Activated CD4-positive, alpha-beta T cell treated with anti-CD3 and anti-CD28 coated beads, Interleukin-2, amount 10 ng/mL, durations not matched to agents 7 days and 5 days (primary cell): ENCODE measurements at places on chromosomes 11 and 22. TPM values are rescaled to one million over a fixed set of nuclear protein-coding genes. Genes with fewer than 3 reads are reported as not detected.

The MRPL40 gene
- 19.9 TPM for total RNA-seq

DNA sequence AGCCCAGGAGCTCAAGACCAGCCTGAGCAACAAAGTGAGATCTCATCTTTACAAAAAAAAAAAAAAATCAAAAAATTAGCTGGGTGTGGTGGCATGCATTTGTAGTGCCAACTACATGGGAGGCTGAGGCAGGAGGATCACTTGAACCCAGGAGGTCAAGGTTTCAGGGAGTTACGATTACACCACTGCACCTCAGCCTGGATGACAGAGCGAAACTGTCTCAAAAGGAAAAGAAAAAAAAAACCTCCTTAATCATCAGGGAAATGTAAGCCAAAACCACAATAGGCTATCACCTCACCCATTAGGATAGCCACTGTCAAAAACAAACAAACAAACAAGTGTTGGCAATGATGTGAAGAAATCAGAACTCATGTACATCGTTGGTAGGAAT is 13.4 kb downstream of the DGCR2 start:
- peak overlapping the region; percentile 93 for H3K27ac ChIP-seq
- peaks cover 63% of the 10 kb centered on the region for H3K4me1 ChIP-seq

The PHOX2A gene
- total RNA-seq = not detected

The ACTN3 gene
- not detected for total RNA-seq

DNA sequence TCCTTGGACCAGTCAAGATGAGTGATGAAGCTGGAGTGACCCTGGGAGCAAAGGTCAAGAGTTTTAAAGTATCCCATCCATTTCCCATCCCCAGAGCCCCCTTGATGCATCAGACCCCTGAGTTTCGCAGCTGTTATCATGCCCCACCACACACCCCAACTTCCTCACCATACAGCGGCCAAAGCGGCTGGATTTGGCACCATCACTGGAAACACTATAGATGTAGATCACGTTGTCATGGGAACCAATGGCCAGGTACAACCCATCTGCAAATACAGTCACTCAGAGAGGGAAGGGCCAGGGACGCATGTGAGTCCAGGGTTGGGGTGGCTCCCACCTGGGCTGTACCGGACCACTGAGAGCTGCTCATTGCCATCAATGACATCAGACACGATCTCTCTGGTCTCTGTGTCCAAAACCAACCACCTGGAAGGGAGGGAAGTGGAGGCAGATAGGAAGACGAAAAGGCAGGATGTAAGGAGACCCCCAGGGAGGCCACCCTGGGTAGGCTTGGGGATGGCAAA is 2.2 kb upstream of the MTA2 start:
- H3K36me3 ChIP-seq = peaks cover 66% of the 10 kb centered on the region
- peak overlapping the region; percentile 81 for H3K27ac ChIP-seq
- no peaks in the 10 kb centered on the region for H3K27me3 ChIP-seq
- H3K4me1 ChIP-seq = peaks cover 49% of the 10 kb centered on the region

The TRIM49B gene
- not detected for total RNA-seq

DNA sequence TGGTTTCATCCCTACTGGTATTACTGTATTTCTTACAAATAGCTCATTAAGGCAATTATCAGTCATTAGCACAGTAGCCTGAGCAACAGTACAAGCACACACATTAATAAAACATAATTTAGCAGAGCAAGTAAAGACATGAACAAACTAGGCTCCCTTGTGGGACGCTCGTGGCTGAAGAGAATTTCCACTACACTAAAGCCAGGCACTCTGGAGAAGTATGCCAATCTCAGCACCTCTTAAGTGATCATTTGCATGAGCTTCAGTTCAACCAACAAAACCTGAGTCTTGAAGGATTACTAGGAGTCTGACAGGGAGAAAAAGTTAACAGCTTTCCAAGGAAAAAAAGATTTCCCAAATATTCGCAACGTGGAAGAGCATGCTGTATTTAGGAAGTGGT is 109.1 kb downstream of the LARGE1 start:
- H3K36me3 ChIP-seq = no peaks in the 10 kb centered on the region
- no peak overlapping the region for H3K4me3 ChIP-seq
- H3K27me3 ChIP-seq = no peaks in the 10 kb centered on the region
- no peak overlapping the region for H3K27ac ChIP-seq

DNA sequence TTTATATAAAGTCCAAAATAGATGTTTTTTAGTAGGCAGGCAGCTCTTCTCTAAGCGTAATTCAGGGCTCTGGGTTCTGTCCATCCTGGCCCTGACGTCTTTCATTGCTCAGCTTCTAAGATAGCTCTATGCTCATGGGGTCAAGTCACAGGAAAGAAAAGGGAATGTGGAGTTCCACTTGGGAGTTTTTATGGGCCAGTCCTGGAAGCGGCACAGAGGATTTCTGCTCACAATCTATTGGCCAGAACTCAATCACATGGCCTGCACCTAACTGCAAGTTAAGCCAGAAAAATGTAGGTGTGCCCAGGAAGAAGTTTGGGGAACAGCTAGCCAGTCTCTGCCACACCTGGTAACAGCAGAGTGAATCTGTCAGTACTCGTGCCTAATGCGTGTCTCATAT is 7.4 kb upstream of the ZBTB16 start:
- H3K27ac ChIP-seq = no peak overlapping the region
- no peak for DNase-seq
- H3K4me1 ChIP-seq = no peaks in the 10 kb centered on the region
- H3K4me3 ChIP-seq = no peak overlapping the region
- H3K36me3 ChIP-seq = no peaks in the 10 kb centered on the region
- H3K27me3 ChIP-seq = peaks cover 40% of the 10 kb centered on the region

GRCh38 chr11:117410238-117410637 is 82.6 kb downstream of the CEP164 start:
- H3K4me1 ChIP-seq = no peaks in the 10 kb centered on the region
- H3K27ac ChIP-seq = no peak overlapping the region
- peaks cover 32% of the 10 kb centered on the region for H3K36me3 ChIP-seq
- DNase-seq = no peak

The OSBPL5 gene
- total RNA-seq = 12.0 TPM

The COA4 gene
- 54.4 TPM for total RNA-seq

- H3K4me1 ChIP-seq = peaks cover 1% of the 10 kb centered on the region
- H3K27me3 ChIP-seq = no peaks in the 10 kb centered on the region
- H3K4me3 ChIP-seq = no peak overlapping the region
- H3K27ac ChIP-seq = no peak overlapping the region
Measured at GRCh38 chr11:95867105-95867504, 56.8 kb downstream of the MTMR2 start.

DNA sequence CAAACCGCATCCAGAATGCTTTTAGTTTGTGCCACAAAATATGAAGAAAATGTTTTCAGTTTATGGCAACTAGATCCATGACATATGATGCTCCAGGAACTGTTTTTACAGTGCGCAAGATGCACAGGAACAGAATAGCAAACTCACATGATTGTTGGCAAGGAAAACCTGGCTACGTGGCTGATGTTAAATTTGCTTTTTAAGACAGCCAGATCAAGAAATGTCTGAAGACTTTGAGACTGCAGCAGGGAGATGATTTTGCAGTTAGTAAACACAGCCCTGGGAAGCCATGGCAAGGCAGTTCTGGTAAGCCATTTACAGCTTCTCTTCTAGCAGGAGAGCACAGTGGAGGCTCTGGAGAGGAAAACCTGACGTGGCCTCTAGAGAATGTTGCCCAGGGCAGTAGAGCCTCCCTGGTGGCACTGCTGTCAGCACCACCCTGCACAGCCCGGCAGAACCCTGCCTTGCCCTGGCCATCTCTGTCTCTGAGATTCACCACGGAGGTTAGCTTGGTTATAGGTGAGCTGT is 69.8 kb upstream of the TNRC6B start:
- H3K4me1 ChIP-seq = peaks cover 62% of the 10 kb centered on the region
- DNase-seq = peak; percentile 16
- H3K4me3 ChIP-seq = peak overlapping the region; percentile 76
- peaks cover 20% of the 10 kb centered on the region for H3K36me3 ChIP-seq

The LIN7C gene
- total RNA-seq = 24.5 TPM

The RIMBP3C gene
- total RNA-seq = 0.92 TPM

DNA sequence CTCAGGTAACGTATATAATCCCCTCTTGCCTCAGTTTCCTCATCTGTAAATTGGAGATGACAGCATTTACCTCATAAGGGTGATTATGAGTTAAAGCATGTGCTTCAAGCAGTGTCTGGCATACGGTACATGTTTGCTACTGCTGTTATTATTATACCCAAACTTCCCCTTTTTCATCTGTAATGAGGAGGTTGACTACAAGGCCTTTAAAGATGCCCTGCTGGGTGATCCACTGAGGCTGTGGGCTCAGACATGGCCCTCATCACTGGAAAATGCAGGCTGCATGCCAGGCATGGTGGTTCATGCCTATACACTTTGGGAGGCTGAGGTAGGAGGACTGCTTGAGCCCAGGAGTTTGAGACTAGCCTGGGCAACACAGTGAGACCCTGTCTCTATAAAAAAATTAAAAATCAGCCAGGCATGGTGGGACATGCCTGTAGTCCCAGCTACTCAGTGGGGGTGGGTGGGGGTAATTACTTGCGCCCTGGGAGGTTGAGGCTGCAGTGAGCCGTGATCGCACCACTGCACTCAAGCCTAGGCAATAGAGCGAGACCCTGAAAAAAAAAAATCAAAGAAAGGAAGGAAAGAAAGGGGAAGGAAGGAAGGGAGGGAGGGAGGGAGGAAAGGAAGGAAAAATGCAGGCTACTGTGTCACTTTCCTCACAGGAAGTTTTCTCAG is 4.3 kb downstream of the PIK3IP1 start:
- peak overlapping the region; percentile 99 for H3K27ac ChIP-seq
- no peaks in the 10 kb centered on the region for H3K27me3 ChIP-seq
- no peak for DNase-seq
- peaks cover 74% of the 10 kb centered on the region for H3K4me1 ChIP-seq

- H3K4me3 ChIP-seq = no peak overlapping the region
- H3K27me3 ChIP-seq = no peaks in the 10 kb centered on the region
- no peak for DNase-seq
- no peak overlapping the region for H3K27ac ChIP-seq
- H3K4me1 ChIP-seq = no peaks in the 10 kb centered on the region
Measured at GRCh38 chr22:34017205-34017604, 96.9 kb upstream of the LARGE1 start.

The UBTFL1 gene
- not detected for total RNA-seq

- no peaks in the 10 kb centered on the region for H3K4me1 ChIP-seq
- H3K4me3 ChIP-seq = no peak overlapping the region
- DNase-seq = no peak
- no peaks in the 10 kb centered on the region for H3K27me3 ChIP-seq
- H3K27ac ChIP-seq = no peak overlapping the region
Measured at GRCh38 chr11:70376621-70377020, 21.7 kb upstream of the CTTN start.

GRCh38 chr11:112778091-112778876 is 182.9 kb upstream of the NCAM1 start:
- no peaks in the 10 kb centered on the region for H3K36me3 ChIP-seq
- H3K27ac ChIP-seq = no peak overlapping the region
- H3K4me3 ChIP-seq = no peak overlapping the region
- DNase-seq = no peak
- H3K4me1 ChIP-seq = no peaks in the 10 kb centered on the region

- no peak overlapping the region for H3K27ac ChIP-seq
- H3K4me1 ChIP-seq = no peaks in the 10 kb centered on the region
- H3K27me3 ChIP-seq = no peaks in the 10 kb centered on the region
- DNase-seq = no peak
- H3K4me3 ChIP-seq = no peak overlapping the region
Measured at GRCh38 chr11:17593466-17594245, 46.6 kb downstream of the OTOG start.

DNA sequence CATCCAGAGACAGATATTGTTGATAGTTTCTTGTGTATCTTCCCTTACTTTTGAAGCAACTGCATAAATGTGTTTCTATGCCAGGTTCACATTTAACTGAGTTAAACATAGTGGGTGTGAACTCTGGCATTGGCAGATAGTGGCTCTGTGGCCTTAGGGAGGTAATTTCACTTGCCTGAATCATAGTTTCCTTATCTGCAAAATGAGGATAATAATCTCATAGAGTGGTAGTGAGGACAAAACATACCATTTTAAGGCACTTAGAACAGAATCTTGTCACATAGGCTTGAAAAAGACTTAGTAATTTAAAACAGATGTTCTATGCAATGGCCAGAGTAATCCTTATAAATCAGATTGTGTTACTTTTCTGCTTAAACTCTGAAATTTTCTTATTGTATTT is 56.4 kb upstream of the SYN3 start:
- no peaks in the 10 kb centered on the region for H3K27me3 ChIP-seq
- H3K27ac ChIP-seq = no peak overlapping the region
- H3K36me3 ChIP-seq = no peaks in the 10 kb centered on the region
- peaks cover 5% of the 10 kb centered on the region for H3K4me1 ChIP-seq
- no peak for DNase-seq

GRCh38 chr11:17014321-17014832 is at the start of gene PLEKHA7:
TSS of gene PLEKHA7 (minus strand) at chr11:17014414. CDS start at chr11:17014401, 13 bp downstream.
- H3K36me3 ChIP-seq = no peaks in the 10 kb centered on the region
- peak within 1 kb of the TSS; percentile 32 for H3K27ac ChIP-seq
- H3K4me3 ChIP-seq = peak within 1 kb of the TSS; percentile 76
- DNase-seq = no peak

GRCh38 chr11:118812485-118812884 is 21.5 kb upstream of the DDX6 start:
- no peak overlapping the region for H3K27ac ChIP-seq
- H3K4me1 ChIP-seq = no peaks in the 10 kb centered on the region
- no peaks in the 10 kb centered on the region for H3K27me3 ChIP-seq

- no peaks in the 10 kb centered on the region for H3K4me1 ChIP-seq
- no peak overlapping the region for H3K27ac ChIP-seq
- H3K4me3 ChIP-seq = no peak overlapping the region
- no peaks in the 10 kb centered on the region for H3K36me3 ChIP-seq
- peaks cover 30% of the 10 kb centered on the region for H3K27me3 ChIP-seq
Measured at GRCh38 chr22:26065847-26066246, 103.4 kb upstream of the SEZ6L start.

DNA sequence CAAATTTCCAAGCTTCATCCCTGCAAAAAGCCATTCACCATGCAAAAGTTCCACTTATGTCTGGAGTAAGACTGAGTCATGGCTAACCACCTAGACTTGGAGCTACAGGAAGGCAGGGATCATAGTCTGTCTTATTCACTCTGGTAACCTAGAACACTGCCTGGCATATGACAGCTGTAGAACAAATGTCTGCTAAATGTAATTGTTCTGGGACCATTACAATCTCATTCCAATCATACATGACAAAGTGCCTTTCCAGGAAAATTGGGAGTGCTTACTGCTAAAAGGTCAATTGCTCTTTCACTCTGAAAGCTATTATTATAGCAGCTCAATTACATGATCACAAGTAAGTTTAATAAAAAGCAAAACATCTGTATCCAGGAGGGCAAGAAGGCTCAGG is 99.1 kb upstream of the CHRM4 start:
- H3K36me3 ChIP-seq = peaks cover 9% of the 10 kb centered on the region
- H3K4me3 ChIP-seq = no peak overlapping the region
- no peaks in the 10 kb centered on the region for H3K27me3 ChIP-seq
- peaks cover 6% of the 10 kb centered on the region for H3K4me1 ChIP-seq
- no peak for DNase-seq
